ENCODE measurements at places on chromosomes 12 and 14.

DNA sequence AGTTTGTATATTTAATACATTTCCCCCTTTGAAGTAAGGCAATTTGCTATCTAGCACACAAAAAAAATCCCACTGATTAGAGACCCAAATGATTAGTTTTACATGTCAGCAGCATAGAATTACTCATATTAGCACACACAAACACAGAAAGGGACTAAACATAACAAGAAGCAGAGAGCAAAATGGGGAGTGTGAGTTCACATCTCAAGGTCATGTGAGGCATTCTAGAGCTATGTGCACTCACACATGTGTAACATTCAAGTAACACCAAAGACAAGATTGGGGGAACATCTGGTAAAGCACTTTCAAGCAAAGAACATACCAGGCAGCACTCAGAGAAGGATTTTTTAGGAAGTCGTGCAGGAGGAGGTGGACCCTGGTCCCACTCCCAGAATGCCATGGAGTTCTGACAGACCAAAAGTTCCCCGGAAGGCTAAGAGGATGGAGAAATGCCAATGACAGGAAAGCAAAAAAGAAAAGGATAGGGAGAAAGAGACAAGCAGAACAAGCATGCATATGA is 105.8 kb upstream of the SINHCAF start:
- DNase-seq = no peak

GRCh38 chr12:50635364-50635763 is 128.5 kb upstream of the ATF1 start:
- DNase-seq = no peak

- DNase-seq = peak; percentile 70
Measured at GRCh38 chr12:120944645-120945217, 33.6 kb upstream of the HNF1A start.

DNA sequence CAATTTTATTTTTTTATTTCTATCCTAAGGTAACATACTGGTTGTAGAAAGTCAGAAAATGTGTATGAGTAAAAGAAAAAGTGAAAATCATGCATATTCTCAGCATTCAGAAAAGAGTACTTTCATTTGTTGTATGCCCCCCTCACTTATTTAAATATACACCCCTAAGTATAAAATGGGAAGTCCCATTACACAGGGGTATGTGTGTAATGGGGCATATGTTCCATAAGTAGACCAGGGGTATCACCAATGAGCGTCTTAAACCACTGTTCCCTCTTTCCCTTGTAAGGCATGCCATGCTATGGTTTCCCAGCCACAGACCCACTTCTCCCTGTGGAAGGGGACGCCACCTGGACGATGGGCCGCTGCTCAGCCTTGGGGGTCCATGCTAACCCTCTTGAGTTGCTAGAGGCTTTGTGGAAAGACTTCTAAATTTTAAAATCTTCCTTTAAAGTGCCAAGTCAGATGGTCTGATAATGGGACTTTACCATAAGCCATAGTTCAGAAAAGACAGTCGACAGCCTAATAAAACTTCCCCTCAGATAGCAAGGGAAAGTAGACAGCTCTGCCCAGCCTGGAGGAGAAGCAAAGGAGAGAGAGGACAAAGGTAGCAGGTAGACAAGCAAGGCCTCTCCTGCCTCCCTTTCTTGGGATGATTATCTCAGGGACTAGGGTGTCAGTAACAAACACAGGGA is 118.2 kb downstream of the ZFP36L1 start:
- DNase-seq = no peak

- DNase-seq = no peak
Measured at GRCh38 chr12:12724421-12725085, 7.4 kb downstream of the CDKN1B start.

GRCh38 chr12:2294651-2295475 is 242.1 kb downstream of the CACNA1C start:
- peak; percentile 47 for DNase-seq
